ENCODE measurements at places on chromosomes 12 and 14.

DNA sequence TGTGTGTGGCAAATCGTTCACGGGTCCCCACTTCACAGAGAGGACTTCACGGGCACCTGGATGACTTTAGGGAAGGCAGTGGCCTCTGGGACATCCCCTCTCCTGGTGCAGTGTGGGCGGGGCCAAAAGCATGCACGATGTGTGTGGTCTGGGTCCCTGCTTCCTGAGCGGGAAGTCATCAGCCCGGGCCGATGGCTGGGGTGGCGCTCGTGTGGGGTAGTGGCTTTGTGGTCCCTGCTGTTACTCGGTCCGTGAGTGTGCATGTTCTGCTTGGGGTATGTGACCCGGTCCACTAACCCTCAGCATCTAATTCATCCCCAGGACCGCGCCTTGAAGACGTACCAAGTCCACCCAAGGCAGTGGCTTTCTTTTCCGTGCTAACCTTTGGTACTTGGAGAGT, 142.5 kb upstream of the RTL1 start:
- DNase-seq: no peak

DNA sequence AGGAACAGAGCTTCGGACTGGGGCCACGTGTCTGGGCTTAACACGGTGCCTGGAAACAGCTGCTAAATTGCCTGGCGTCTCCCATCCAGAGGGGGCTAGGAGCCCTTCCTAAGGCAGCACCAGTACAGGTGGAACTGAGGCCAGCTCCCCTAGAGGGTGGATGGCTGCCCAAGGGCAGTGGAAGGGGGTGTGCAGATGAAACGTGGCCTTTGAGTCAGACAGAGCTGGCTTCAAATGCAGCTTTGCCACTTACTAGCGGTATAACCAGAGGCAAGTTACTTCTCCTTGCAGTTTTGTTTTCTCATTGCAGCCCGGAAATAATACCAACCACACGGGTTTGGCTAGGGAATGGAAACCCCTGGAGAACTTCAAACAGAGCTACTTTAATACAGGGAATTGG, 59.3 kb upstream of the SLC24A4 start:
- no peak for DNase-seq

GRCh38 chr12:46360908-46361666, 11.5 kb downstream of the SLC38A2 start:
- DNase-seq: no peak

- no peak for DNase-seq
These were observed 11.3 kb upstream of the DACT1 start for GRCh38 chr14:58626431-58626831.

GRCh38 chr14:74977901-74978385, 22.5 kb upstream of the PGF start:
- no peak for DNase-seq

DNA sequence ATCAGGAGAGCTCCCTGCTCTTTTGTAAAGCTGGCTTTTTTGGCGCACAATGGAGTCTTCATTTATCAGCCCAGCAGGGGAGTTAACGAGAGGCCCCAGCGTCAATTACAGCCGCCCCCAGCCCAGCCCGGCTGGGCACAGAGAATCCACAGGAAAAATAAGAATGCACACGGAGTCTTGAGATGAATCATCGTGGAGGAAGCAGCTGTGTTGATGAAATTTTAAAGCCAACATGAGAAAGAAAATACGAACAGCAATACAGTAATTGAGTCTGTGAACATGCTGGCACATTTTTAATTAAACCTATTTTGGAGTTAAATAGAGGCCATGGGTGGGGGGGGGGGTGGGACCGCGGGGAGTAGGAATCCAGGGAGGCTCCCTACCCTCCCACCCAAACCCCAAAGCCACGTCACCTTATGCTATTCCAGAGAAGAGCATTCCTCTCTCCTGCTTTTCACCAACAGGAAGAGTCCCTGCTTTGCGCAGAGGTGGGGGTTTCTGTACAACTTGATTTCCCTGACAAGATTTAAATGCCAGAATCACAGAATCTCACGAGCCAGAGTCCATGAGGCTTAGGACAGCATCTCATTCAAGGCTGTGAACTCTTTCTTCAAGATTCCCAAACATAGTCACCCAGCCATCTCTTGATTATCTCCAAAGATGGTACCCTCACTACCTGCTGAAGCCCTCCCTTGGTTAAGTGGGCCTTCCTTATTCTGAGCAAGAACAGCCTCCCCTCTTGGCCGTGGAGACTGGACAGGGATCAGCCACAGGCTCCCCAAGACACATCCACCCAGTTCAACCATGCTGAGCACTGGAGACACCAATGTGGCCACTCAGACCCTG, 50.3 kb downstream of the CCNK start:
- no peak for DNase-seq

DNA sequence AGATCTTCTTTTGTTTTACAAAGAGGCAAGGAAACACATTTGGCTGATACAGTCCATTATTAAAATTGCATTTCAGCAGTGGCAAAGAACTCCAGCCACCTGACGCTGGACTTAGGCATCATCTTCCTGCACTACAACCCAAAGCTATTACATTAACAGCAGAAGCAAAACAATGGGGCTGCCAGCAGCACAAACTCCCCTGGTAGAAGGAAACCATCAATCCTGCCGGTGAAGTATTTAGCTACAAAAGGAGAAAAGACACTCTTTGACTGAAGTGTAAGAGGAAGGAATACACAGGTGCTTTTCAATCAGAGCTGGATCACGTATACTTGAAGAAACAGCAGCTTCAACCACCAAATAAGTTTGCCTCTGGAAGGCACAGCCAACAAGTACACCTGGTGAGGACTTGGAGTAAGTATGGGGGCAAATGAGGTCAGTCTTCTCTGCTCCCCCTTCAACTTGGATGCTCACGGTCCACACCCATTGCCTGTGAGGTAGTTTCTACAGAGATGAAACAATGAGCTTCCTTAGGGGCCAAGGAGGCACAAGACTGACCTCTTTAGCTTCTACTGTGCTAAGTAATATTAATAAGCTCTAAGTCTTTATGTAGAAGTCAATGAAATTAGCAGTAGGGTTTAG, 125.9 kb upstream of the FOXN3 start:
- no peak for DNase-seq

GRCh38 chr12:4296751-4297150, 23.2 kb downstream of the CCND2 start:
- DNase-seq: no peak

DNA sequence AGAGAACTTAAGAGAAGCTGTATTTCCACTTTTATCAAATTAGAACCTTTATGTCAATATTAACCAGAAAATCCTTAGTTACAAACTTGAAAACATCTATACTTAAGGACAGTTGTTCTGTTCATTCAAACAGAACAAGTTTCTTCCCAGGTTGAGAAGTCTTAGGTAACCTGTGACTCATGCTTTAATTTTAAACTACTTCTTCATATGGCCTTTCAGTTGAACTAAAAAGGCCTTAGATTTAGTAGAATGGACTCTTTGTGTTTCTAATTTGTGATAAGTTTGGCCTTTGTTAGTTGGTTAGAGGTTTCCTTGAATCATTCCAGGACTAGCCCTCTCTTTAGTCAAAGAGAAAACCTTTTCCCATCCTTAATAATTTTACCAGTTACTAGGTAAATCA, 274.2 kb downstream of the FUT8 start:
- DNase-seq: no peak

DNA sequence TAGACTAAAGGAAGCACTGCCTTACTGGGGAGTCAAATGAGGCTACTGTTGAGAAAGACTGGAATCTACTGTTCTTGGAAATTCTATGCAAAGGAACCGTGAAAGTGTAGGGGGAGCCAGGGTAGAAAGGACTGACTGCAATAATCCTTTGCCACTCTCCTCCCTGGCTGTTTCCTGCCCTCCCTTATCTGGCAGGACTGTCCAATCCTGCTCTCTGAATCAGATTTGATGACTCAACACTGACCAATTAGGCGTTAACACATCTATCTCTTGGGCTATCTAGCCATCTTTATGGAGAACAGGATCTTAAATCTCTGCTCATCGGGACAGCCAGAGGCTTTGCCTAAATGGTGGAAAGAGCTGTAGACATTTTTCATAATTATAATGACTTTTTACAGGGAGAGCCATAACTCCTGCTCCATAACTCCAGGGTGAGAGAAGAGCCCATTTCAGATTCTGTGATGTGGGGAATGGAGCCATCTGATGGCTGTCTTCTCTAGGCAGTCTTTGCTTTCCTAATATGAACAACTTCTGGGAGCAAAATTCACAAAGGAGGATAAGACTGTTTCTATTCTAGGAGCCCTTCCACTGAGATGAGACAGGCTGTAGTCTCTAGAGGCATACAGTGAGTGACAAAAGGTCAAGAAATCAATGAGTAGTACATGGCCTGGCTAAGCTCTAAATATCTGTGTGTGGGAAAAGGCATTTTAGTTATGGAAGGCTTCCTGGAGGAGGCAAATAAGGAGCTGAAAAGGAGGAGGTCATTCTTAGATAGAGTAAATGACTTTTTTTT, 68.9 kb upstream of the CISTR start:
- no peak for DNase-seq

Measured in CD4-positive, alpha-beta T cell treated with Interleukin-15 for 1 hour (primary cell).